ENCODE measurements at places on chromosomes 3 and 15.
A peak's percentile ranks its signal among the peaks of the same experiment; 100 is the strongest.

DNA sequence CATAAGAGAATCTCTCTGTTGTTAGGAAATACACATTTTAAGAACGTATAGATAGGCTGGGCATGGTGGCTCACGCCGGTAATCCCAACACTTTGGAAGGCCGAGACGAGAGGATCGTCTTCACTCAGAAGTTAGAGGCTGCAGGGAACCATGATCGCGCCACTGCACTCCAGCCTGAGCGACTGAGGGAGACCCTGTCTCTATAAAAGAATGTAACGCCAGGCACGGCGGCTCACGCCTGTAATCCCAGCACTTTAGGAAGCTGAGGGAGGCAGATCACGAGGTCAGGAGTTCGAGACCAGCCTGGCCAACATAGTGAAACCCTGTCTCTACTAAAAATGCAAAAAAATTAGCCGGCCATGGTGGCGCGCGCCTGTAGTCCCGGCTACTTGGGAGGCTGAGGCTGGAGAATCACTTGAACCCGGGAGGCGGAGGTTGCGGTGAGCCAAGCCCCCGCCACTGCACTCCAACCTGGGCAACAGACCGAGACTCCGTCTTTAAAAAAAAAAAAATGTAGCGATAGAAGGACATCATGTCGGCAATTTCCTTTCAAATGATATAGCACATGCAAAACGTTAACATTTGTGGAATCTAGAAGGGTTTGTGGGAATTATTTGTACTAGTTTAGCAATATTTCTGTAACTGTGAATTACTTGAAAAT is 730 bp upstream of the RPL14 start:
- DNase-seq: no peak

GRCh38 chr3:4935347-4935746 is 43.9 kb upstream of the BHLHE40 start:
- no peak for DNase-seq

GRCh38 chr15:80832686-80833085 is 53.5 kb downstream of the CEMIP start:
- no peak for DNase-seq

GRCh38 chr3:177932750-177933660 is 603.2 kb upstream of the KCNMB2 start:
- no peak for DNase-seq

GRCh38 chr15:51783967-51784366 is 32.6 kb downstream of the TMOD2 start:
- no peak for DNase-seq

DNA sequence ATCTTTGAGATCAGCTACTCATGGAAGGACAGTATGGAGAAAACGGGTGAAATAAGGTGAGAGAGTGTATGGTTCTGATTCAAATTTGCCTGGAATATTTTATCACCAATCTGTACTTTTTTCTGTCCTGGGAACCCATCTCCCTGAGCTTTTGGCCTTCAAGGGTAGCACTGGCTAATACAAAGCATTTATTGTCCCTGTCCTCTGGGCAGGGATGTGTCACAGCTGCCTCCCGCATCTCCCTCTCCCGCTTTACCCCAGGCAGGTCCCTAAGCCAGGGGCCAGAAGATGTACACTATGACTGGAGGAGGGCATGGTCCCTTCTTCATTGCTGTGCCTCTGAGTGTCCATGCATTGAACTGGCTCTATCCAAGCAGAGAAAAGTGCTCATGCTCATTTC is 201.7 kb upstream of the CHRNA7 start:
- no peak for DNase-seq

- DNase-seq: no peak
Observed at GRCh38 chr3:85864896-85865295, 906.1 kb downstream of the CADM2 start.

- peak; percentile 50 for DNase-seq
Observed at GRCh38 chr15:70035719-70036077, 62.0 kb downstream of the TLE3 start.

DNA sequence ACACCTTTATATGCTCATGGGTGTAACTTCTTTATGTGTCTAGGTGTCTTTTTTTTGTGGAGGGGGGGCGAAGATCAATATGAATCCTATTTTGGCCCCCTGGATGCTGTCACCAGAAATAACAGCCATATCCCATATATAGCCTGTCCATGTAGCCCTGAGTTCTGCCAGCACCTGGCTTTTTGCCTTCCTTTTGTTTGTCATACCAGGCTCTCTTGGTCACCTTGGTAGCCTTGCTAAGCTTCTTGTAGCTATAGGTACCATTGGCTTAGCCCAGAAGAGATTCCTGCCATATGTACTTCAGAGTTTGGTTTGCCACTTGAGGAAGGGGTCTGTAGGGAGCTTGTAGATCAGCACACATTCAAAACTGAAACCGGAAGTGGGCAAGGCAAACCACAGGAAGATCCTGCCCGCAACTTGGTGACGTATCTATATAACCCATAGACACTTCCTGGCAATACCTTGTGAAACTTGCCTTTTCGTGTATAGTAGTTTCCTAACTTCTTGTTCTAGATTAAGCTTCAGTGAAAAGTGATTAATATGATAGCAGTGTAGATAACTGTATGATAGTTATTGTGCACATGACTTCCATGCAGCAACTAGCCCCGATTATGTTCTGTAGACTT is 11.9 kb downstream of the RASA2 start:
- DNase-seq: peak; percentile 58

- DNase-seq: no peak
Observed at GRCh38 chr3:143769616-143770015, 78.7 kb downstream of the SLC9A9 start.

- DNase-seq: no peak
Observed at GRCh38 chr3:133136114-133137041, 98.2 kb downstream of the TMEM108 start.

DNA sequence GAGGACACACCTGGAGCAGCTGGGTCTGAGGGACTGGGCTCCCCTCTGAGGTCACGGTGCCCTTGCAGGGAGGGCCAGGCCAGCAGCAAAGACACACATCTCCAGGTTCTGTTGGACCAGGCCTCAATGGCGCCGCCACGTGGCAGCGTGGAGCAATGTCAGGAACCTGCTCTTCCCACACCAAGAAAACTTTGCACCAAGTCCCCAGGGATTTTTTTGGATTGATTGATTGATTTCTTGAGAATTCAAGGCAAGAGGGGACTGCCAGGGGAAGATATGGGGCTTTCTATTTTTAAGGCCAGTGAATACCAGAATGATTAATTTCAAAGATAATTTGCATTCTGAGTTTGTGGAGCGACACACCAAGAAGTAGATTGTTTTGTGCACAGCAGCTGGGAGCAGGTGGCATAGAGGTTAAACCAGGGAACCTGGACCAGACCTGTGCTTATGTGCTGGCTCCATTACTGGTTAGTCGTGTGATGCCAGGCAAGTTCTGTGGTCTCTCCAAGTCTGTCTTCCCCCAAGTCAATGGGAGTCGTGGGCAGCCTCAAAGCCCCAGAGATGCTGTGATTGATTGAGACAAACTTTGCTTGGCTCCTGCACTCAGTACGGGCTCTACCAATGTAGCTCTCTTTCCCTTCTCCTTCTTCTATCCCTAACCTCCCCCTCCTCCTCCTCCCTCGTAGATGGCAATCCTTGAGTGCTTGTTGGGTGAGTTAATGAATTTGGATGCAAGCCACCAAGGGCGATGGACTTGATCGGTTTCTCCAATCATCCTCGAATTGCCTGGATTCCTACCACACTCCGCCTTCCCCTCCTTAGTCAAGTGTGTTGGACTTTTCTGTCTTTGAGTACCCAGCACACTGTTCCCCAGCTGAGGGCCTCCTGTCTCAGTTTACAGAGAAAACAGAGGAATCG is 96.2 kb upstream of the TRPM1 start:
- DNase-seq: peak; percentile 42

GRCh38 chr15:94451466-94451865 is 220.1 kb downstream of the MCTP2 start:
- no peak for DNase-seq

DNA sequence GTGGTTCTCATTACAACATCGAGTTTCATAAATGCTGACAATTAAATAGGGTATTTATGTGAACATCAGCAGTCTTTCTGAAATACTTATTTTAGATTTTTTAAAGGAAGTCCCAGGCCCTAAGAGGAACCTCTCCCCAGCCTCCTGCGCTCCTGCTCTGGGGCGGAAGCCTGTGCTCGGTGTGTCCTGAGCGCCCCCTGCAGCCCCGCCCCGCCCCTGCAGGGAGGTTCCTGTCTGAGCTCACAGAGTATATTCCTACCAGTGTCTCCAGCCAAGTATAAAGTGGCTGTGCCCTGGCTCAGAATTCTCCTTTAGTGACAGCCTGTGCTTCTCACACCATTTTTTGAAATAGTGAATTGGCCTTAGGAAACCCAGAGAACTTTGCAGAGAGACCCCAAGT is 567.9 kb downstream of the GOLGA6L6 start:
- DNase-seq: no peak

DNA sequence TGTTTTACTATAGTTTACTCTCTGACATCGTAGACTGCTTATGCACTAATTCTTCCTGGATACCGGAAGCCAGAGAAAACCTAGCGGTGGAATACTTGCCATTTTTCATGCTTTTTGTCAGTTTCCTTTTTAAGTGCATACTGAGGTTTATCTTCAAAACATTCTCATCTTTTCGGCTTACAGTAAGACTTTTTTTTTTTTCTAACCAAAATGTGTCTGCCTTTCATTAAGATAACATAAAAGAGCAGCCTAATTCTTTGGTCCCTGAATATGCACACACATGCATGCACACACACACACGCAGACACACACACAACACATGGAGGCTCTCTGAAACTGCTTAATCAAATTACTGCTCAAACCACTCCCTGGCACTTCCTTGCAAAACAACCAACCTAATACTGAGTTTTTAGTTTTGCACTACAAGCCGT is 1.3 kb downstream of the ZNF445 start:
- no peak for DNase-seq

GRCh38 chr3:159792070-159792469 is 196.6 kb upstream of the IL12A start:
- no peak for DNase-seq

- no peak for DNase-seq
Observed at GRCh38 chr3:194056731-194057415, 79.1 kb upstream of the HES1 start.

GRCh38 chr15:33516563-33516962 is 205.8 kb downstream of the RYR3 start:
- DNase-seq: no peak

Data from activated B cell treated with CpG ODN at 0.5 μM for 24 hours (primary cell).